ENCODE measurements at places on chromosomes 1 and 21.

DNA sequence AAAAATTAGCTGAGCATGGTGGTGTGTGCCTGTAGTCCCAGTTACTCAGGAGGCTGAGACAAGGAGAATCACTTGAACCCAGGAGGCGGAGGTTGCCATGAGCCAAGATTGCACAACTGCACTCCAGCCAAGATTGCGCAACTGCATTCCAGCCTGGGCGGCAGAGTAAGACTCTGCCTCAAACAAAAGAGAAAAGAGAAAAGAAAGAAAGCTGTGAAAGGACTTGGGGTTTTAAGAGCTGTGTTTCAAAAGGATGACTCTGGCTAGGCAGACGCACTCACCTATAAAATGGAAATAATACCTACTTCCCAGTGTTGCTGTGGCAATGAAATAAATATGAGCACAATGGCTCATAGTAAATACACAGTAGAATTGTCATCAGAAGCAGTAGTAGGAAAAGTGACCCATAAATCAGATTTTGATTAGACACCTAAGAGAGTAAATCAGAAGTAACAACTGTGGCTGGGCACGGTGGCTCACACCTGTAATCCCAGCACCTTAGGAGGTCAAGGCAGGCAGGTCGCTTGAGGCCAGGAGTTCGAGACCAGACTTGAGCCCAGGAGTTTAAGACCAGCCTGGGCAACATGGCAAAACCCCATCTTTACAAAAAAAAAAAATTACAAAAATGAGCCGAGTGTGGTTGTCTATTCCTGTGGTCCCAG is 45.9 kb upstream of the PUM1 start:
- no peak for DNase-seq

DNA sequence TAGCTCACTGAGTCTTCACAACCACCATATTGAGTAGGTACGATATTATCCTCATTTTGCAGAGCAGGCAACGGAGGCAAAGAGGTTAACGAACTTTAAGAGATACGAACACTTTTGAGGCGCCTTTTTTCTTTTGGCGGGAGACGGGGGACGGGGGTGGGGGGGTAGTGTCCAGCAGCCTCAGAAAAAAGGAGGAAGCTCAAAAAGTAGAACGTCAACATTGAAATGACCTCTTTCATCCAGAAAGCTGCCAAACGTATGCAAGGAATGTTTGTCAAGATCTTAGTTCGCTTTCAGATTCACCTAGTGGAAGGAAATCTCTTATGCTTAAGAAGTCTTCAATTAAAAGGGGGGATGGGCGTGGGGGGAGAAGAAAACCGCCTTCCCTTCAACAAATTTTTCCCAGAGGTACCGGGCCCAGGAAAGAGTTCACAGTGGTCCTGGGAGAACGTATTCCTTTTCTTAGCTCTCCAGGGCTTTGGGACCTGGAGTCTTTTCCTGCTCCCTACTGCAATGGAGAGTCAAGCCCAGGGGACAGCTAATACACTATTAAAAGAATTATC is 1.1 kb upstream of the PCAT6 start:
- no peak for DNase-seq

- no peak for DNase-seq
Observed at GRCh38 chr1:156589546-156589945, 2.0 kb upstream of the NAXE start.

- no peak for DNase-seq
Observed at GRCh38 chr1:185775501-185775900, 41.3 kb downstream of the HMCN1 start.

DNA sequence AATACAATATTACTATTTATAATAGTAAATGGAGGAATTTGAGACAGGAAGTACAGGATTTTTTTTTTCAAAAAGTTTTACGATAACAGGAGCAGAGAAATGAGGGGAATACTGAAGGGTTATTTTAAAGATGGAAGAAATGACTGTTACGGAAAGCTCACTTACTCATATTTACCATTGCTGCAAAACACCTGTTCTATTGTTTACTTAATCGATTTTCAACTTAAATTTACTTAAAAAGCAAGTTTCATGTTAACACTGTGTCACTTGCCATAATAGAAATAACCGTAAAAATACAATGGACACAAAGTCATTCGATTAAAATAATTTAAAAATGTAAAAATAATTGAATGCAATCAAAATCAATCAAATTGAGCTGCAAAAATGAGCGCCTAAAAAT is 3.4 kb upstream of the EXO1 start:
- DNase-seq = no peak

DNA sequence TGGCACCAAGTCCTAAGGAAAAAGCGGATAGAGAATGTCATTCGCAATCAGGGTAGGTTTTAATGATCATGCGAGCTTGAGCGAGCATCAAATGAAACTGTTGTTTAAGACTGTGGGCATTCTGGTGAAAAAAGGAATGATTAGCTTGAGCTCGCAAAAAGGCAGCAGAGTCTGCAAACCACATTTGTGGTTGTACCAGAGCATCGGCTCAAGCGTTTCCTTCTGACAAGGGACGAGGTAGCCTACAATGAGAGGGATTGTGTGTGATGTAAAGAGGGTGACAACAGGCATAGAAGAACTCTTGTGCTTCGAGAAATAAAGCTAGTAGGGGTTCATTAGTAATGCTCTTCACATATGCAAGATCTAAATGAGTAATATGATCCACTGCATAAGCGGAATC is 11.1 kb upstream of the CD48 start:
- DNase-seq = no peak

Measured in activated CD4-positive, alpha-beta T cell treated with anti-CD3 and anti-CD28 coated beads, Interleukin-2, amount 50 U/mL, for 1 hour (primary cell).